ENCODE measurements at places on chromosomes 7 and 10.

- no peak for DNase-seq
These were observed at the start of gene WIPF3 for GRCh38 chr7:29806208-29806994. TSS of gene WIPF3 (plus strand) at chr7:29806508. CDS start at chr7:29834725, 28,217 bp downstream.

DNA sequence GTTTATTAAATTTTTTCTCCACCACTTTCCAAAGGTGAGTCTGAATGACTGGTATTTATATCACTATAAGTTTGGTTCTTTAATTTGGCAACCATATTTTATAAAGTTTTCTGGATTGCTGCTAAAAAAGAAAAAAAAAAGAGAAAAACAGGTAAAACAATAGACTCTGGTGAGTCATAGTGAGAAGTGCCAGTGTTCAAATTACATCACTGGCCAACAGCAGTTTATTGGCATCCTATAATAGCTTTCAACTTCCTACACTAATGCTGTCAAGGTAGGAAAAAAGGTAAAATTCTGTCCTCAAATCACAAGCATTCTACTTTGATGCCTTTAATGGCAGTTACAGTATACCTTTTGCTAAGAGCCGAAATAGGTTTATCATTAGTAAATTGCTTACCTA lies 808.8 kb downstream of the GRM8 start:
- no peak for DNase-seq

DNA sequence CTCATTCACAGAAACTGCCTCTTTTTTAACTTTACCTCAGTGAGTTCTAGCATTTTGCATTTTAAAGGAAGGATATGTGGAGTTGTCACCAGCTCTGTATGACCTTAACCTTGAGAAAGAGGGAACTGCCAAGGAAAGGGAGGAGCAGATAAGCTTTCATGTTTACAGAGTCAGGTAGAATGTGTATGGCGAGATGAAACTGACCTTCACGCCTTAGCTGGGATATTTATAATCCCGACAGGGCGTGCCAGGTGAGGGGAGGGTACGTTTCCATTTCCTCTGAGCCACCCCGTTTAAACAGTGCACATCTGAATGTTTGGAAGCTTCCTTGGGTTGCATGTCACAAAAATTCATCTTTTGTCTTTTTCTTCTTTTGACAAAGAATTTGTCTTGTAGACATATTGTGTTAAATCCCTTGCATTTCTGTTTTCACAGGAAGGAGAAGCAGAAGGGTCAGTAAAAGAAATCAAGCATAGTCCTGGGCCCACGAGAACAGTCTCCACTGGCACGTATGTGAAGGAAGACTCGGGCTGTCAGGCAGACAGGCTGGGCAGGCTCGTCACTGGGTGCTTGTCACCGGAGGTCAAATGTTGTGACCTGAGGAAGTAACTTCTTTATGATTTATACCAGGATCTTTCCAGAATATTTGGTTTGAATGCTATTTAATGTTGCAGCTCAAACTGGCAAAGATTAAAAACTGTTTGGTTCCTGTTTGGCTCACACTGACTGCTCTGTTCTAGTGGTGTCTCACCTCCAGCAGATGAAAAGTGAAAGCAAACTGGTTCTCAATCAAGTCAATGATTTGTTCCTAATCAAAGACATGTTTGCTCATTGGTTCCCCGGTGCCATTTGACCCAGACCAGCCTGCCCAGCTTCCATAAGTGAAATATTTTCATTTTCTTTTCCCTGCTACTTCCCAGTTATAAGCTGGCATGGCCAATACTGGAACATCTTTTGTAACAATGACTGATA lies 16.2 kb downstream of the OPTN start:
- DNase-seq = no peak

GRCh38 chr7:76187272-76187671 lies 14.4 kb upstream of the SRRM3 start:
- DNase-seq = no peak

DNA sequence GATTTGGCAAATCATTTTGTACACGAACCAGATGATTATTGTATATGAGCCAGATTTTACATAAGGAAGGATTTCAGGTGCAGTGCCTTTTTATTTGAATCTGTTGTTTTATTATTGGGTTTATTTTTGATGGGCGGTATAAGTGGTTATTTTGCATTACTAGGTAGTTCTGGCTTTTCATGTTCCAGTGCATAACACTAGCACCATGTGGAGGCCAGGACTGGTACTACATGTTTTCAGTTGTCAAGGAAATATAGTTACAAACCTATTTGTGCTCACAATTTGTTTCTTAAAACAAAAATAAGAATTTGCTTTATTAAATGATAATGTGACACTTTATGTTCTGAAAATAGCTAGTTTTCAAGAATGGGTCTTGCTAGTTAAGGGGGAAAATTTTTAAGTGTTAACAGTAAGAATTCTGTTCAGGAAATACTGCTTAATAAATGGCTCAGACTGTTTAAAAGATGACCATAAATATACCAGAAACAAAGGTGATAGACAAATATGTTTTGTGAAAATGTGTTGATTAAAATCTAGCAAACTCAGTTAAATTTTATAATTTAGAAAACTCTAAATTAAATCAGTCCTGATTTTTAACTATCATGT lies 7.1 kb upstream of the SEMA3E start:
- no peak for DNase-seq

DNA sequence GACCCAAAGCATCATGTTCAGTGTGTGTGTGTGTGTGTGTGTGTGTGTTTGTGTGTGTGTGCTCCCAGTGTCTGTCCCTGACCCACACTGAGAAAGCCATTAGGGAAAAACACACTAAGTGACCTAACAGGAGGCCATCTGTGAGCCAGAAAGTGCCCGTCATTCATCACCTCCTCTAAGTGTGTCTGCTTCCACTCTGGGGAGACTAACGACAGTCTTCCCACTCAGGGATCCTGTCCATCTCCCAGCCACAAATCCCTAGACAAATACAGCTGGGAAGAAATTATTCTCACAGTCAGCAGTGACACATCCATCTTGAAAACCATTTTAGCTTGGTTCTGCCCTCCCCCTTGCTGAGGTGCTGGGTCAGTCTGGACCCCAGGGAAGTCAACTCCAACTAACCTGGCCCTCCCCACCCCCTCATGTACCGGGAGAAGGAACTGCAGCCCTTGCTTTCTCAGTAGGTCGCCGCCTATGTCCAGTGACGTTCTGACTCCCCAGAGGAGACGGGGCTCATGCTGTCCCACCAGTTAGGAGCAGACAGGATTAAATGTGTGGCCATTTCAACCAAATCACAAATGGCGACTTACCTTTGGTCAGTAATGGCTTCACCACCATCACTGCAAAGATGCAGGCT lies 296.5 kb upstream of the ZNF32 start:
- no peak for DNase-seq

GRCh38 chr7:19587291-19587690 lies 121.5 kb downstream of the POLR1F start:
- no peak for DNase-seq

DNA sequence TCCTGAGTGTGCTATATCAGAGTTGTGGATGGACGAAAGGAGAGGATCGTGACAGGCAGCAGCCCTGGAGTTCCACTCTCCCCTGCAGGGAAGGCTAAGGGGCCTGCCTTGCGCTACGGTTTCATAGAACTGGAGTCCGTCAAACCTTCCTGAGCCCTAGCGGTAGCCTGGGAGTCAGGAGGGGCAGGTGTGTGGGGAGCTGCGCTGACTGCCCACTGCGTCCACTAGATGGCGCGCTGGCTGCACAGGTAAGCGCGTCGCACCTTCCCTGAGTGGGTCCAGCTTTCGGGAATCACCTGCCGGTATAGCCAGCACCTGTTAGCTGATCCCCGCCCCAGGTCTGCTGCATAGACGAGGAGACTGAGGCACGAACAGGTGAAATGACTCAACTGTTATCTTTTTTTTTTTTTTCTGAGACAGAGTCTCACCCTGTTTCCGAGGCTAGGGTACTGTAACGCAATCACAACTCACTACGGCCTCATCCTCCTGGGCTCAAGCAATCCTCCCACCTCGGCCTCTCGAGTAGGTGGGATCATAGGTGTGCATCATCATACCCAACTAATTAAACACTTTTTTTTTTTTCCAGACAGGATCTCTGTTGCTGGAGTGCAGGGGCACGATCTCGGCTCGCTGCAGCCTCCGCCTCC lies 20.2 kb upstream of the BAIAP2L1 start:
- DNase-seq = peak; percentile 58

DNA sequence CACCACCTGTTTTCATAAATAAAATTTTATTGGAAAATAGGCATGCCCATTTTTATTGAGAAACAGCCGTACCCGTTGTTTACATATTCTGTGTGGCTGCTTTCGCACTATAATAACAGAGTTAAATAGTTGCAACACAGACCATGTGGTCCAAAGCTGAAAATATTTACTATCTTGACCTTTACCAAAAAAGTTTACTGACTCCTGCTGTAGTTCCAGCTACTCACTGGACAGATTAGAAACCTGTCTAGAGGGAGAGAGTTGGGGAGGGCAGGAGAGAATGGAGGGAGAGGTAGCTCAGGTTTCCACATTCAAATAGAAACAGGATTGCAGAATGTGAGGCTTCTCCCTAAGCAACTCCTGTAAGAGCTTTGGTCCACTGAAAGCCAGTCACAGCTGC lies 55.1 kb upstream of the GLCCI1 start:
- no peak for DNase-seq

GRCh38 chr10:36880898-36881297 lies 244.5 kb upstream of the ANKRD30A start:
- no peak for DNase-seq

DNA sequence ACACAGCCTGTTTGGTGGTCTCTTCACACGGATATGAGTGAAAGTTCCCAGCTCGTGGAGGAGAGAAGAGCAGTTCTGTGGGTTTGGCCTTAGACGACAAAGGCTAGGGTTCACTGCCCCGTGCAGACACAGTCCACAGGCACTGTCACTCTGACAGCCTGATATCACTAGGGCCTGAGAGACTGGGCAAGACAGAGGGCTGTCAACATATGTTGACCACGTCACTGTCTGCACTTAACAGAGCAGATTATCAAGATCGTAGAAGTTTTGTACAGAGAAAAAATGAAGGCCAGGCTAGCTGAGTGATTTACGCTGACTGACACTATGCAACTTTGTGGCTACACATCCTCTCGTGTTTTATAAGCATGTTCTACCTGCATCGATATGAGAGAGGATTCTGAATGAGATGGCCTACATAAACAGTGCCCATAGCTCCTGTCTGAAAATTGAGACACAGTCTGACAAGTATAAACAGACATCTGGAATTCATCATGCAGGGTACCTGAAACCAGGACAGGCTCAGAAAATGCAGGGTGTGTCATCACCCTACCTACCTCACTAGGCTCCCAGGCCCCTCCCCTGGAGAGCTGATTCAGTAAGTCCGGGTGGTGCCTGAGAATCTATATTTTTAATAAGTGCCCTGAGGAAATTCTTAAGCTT lies 120.0 kb downstream of the SGMS1 start:
- DNase-seq = no peak

GRCh38 chr10:11746883-11747539 lies 4.8 kb downstream of the ECHDC3 start:
- no peak for DNase-seq

DNA sequence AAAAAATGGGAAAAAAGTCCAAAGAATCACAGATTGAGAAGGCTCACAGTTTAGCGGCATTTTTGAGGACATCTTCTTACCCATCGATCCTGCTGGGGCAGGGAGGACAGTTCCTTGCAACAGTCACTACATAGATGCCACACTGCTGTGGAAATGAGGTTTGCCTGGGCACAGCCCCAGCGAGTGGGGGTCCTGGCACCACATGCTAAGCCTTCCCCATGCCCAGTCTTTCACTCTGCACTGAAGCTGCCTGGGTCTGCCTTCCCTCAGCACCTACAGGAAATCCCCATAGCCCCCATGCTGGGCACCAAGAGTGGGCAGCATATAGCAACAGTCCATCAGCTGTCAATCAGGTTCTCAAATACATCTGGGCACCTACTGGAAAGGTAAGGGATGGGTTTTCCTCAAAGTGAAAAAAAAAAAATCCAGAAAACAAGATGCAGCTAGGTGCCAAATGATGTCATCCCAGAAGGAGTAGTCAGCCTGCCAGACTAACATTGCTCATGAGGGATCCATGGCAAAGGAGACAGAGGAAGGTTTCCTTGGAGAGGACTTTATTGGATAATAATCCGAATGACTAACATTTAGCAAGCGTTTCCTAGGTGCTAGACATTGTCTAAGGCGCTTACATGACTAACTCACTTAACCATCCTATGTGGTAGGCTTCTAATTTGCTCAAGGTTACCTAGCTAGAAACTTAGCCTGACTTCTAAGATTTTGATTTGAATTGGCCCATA lies 125.7 kb upstream of the CXCL12 start:
- DNase-seq = no peak

DNA sequence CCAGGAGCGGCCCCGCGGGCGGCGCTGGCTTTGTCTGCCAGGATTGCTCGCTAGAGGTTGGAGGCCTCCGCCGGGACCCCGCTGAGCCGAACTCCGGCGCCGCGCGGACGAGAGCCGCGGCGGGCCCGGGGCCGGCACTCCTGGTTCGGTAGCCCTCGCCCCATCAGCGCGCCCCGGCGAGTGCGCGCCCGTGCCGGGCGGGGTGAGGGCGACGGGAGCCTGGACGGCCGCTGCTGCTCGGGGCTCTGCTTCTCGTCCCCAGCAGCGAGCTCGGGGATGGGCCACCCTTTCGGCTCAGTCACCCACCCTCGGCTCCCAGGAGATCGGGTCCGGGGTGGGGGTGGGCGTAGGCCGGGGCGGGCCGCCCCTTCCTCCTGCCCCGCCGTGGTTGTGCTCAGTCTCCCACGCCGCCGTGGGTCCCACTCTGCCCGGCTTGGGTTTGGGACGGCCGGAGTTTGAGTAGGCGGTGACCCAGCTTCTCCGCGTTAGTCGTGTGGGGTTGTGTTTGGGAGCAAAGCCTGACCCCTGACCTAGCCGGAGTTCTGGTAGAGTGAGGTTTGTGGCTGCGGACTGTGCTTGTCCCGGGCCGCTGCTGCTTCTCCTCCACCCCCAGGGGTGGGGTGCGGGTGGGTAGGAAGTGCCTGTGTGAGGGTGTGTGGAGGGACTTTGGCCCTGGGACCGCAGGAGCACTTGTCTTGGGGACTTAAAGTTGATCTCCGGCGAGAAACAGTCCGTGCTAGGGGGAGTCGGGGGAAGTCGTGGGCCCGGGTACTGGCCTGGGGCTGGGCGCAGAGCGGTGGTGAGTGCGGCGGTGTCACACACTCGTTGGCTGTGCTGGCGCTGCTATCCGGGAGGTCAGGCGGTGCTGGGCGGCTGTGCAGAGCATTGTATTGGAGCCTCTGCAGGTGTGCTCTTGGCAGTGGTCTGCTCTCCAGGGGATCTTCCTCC lies 677 bp downstream of the TSPAN14 start:
- DNase-seq = peak; percentile 38

DNA sequence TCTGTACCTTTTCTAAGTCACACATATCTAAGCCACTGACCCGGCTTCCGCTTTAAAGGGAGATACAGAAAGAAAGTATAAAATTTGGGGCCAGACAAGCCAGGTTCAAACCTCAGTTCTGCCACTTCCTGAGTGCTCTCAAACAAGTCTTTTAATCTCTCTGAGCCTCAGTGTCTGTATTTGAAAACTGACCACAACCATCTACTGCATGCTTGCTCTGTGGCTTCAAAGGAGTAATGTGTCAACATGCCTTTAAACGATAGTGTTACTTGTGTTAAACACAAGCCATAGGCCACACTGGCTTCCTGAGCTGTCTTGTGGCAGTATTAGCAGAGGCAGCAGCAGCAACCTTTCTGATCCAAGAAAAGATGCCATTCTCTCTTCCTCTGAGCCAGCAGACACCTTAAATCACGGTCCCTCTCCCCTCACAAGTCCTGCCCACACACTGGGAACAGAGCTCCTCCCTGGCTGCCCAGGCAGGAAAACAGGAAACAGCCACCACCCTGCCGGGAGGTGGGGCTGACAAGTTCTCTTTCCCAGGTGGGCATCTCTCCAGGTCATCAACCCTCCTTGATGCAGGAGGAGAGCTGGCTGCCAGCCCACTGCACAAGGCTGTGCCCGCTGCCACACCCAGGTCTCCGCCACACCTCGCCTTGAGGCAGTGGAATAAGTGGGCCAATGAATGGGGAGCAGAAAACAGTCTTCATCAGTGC lies 10.7 kb downstream of the HIP1 start:
- peak; percentile 21 for DNase-seq

GRCh38 chr7:150430465-150431085 lies 19.9 kb upstream of the GIMAP8 start:
- no peak for DNase-seq
